CD4-positive, alpha-beta memory T cell (primary cell): ENCODE measurements at places on chromosomes 12 and 14. TPM values are rescaled to one million over a fixed set of nuclear protein-coding genes. Genes with fewer than 3 reads are reported as not detected.

TMEM30B gene
- total RNA-seq: 2.9 TPM

DNA sequence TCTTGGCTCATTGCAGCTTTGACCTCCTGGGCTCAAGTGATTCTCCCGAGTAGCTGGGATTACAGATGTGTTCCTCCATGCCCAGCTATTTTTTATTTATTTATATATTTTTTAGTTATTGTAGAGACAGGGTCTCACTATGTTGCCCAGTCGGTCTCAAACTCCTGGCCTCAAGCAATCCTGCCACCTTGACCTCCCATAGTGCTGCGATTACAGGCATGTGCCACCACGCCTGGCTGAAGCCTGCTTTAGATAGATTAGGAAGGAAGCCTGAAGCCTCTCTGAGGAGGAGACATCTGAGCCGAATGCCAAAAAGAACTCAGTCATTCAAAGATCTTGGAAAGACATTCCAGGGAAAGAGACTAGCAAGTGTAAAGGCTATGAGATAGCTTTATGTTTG lies 10.2 kb downstream of the INHBC start:
- H3K4me1 ChIP-seq: no peaks in the 10 kb centered on the region
- DNase-seq: no peak
- no peak overlapping the region for H3K27ac ChIP-seq
- no peak overlapping the region for H3K4me3 ChIP-seq

DNA sequence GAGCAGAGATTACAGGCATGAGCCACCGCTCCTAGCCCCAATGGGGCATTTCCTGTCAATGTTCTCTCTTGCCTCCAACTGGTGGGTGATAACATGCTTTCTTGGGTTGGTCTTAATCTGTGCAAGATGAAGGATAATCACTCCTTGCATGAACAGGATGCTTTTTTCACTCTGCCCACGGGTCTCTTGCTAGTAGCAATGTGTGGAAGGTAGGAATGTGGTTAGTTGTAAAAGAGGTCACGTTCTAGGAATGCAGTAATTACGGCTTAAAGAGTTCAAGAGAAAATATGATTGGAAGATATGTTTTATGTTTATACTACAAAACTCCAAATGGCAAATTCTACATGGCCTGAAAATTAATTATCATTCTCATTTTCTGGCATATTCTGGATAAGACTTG lies 10.5 kb downstream of the RNASE10 start:
- no peak overlapping the region for H3K27ac ChIP-seq
- no peak for DNase-seq
- H3K36me3 ChIP-seq: no peaks in the 10 kb centered on the region
- H3K4me1 ChIP-seq: no peaks in the 10 kb centered on the region
- no peaks in the 10 kb centered on the region for H3K27me3 ChIP-seq

- no peak for DNase-seq
- no peak overlapping the region for H3K27ac ChIP-seq
- H3K36me3 ChIP-seq: no peaks in the 10 kb centered on the region
- H3K27me3 ChIP-seq: no peaks in the 10 kb centered on the region
- H3K4me1 ChIP-seq: peaks cover 8% of the 10 kb centered on the region
- no peak overlapping the region for H3K4me3 ChIP-seq
These were observed 2.7 kb downstream of the TCTN1 start for GRCh38 chr12:110616471-110617115.

DNA sequence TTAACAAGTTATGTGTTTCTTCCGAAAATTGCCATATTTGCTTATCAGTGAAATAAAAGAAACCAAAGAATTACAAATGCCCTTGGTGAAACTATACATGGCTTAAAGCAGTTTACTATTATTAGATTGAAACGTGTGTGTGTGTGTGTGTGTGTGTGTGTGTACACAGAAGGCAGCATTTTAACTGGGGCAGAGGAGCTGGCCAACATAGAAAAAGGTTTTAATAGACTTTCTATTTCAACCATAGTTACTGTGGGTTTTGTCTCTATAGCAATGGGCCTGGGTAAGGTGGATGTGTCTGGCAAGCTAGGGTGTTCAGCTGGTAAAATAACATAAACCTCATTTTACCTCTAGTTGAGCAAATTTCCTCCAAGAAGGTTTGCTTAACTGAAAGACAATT lies 6.5 kb downstream of the PRICKLE1 start:
- DNase-seq: no peak
- no peaks in the 10 kb centered on the region for H3K4me1 ChIP-seq
- H3K27ac ChIP-seq: no peak overlapping the region
- no peaks in the 10 kb centered on the region for H3K36me3 ChIP-seq
